ENCODE measurements at places on chromosomes 1 and 21.

GRCh38 chr1:98287626-98288025, 366.8 kb upstream of the DPYD start:
- no peak for DNase-seq

GRCh38 chr1:51867479-51868232, 10.9 kb downstream of the NRDC start:
- no peak for DNase-seq

- no peak for DNase-seq
Observed at GRCh38 chr21:41710823-41711160, 56.1 kb downstream of the RIPK4 start.

DNA sequence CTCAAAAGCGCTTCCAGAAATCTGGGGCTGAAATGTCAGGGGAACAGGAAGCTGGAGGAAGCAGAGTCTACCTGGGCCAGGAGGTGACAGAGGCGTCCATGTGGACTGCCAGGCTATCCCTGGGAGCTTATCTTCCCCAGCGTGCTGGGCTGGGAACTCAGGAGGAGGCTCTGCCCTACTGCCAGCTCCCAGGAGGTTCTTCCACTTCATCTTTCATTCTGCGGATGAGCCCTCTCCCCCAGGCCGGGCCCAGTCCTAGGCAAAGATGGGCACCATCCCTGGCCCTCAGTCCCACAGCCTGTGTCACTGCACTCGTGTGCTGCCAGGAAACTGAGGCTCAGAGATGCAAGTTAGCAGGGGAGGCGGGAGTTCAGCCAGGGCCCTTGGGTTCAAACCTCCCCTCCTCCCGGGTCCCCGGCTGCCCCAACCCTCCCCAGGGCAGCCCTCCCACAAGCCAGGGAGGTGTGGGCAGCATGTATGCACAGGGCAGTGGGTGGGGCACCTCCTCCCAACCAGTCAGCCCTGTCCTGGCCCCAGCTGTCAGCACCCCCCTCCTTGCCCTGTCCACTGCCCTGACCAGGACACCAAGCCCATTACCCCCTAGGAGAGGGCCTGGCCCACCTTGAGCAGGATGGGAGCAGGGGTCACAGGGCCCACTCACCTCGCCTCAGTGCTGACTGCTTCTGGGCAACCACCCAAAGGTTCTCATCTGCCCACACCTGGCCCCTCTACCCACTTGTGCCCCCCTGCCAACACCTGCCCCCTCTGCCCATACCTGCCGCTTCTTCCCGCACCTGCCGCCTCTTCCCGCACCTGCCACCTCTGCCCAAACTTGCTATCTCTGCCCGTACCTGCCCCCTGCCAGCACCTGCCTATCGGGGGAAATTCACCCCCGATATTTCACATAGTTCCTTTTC, 226.0 kb downstream of the NPHP4 start:
- no peak for DNase-seq

DNA sequence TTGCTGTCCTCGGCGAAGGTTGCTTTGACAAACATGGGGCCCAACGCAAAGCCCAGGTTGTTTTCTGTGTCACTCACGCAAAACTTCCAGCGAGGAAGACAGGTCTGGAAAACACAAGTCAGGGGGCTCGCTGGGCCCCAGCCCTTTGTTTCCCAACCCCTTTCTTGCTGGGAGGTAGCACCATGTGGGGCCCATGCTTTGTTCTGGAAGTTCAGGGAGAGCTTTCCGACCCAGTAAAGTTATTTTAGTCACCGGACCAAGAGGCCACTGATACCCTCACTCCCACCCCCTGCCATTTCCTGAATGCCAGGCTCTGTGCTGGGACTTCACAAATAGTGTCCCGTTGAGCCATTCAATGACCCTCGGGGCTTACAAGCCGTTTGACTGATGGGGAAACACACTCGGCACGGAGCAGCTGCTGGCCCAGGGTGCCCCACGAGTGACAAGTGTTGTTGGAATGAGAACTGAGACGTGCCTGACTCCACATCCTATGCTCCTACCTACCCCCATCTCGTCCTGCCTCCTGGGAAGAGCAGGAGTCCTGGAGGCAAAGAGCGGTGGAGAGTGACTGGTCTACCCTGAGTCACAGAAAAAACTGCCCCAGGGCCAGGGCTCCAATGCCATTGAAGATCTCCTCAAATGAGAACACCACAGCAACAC, 52.0 kb downstream of the ECE1 start:
- no peak for DNase-seq

- no peak for DNase-seq
Observed at GRCh38 chr21:46059195-46059594, 38.7 kb upstream of the COL6A2 start.

- no peak for DNase-seq
Observed at GRCh38 chr1:182643699-182644098, 39.5 kb upstream of the RGS16 start.

GRCh38 chr1:224333939-224334786, 4.2 kb upstream of the NVL start:
- DNase-seq = no peak

GRCh38 chr1:24421502-24421901, 5.9 kb downstream of the NIPAL3 start:
- no peak for DNase-seq

DNA sequence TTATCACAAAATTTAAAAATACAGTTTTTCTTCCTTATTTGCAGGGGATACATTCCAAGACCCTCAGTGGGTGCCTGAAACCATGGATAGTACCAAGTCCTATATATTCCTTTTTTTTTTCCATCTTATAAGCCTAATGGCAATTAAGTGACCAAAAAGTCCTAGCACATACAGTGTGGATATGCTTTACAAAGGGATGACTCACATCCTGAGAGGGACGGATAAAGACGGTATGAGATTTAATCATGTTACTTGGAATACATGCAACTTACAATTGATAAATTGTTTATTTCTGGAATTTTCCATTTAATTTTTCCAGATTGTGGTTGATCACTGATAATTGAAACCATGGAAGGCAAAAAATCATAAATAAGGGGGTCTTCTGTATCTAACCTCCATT, 181.2 kb upstream of the BRINP3 start:
- DNase-seq = no peak

- DNase-seq = no peak
Observed at GRCh38 chr1:226312065-226312464, 3.1 kb upstream of the LIN9 start.

DNA sequence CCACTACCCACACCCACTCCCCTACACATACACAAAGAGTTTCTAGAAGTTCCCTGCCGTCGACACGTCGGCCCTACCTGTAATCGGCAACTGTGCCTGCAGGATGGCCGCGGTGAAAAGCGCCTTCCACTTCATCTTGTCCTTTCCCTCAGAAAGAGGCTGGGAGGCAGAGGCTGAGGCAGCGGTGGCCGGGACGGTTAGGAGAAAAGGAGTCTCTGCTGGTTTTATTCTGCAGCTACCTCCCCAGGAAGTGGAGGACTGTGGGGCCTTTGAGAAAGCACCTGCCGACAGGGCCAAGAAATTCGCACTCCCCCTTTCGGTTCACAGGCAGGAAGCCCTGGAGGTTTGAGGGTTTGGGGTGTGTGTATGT, at the start of gene CD247:
Gene CD247, minus strand, starts transcription at position 199 of the 370 bp plus-strand sequence. Its CDS starts 64 bp downstream, at position 135.
- DNase-seq = no peak

DNA sequence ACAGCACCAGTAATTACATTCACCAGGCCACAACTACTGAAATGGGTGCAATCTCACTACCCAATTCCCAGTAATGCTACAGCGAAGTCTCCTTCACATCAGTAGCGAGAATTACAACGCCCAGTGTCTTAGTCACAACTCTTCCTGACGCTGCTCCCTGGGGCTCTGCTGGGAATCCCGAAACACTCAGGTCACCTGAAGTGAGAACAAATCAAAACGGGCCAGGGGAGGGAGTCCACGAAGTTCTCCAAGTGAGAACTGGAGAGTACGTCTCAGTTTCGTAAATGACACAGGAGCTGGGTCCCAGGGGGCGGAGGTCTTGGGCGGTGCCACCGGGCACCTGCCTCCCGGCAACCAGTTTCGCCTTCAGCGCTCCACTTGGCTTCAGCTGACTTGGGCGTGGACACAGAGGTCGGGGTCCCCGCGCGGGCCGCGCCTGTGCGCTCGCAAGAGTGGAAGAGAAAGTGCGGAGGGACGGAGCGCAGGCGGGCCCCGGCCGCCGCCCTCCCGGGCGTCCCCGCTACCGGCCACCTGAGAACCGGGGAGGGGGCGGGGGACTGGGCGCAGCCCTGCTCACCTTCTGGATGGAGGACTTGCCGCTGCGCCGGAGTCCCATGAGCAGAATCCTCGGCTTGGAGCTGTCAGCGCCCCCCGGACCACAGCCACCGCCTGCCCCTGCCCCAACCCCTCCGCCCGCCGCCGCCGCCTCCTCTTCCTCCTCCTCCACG, 575 bp downstream of the RRAGC start:
- DNase-seq = no peak

DNA sequence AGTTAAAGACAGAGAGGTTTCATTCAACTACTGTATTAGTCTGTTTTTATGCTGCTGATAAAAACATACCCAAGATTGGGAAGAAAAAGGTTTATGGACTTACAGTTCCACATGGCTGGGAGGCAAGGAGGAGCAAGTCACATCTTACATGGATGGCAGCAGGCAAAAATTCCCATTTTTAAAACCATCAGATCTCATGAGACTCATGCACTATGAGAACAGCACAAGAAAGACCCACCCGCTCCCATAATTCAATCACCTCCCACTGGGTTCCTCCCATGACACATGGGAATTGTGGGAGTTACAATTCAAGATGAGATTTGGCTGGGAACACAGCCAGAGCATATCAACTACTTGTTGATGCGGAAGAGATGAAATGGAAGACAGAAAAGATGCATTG, 9.2 kb downstream of the GPR161 start:
- no peak for DNase-seq

DNA sequence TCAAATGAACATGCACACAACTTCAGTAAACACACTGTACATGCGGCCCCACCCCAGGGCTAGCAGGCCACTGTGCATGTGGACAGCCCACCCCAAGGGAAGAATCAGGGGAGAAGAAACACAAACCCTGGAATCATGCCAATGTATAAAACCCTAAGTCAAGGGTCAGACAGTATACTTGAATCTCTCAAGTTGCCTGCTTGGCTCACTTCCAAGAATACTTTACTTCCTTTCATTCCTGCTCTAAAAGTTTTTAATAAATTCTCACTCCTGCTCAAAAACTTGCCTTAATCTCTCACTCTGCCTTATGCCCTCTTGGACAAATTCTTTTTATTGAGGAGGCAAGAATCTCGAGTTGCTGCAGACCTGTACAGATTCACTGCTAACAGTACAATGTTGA, 231.2 kb upstream of the CACYBP start:
- DNase-seq = no peak

GRCh38 chr1:207565546-207566468, 69.8 kb downstream of the CR1 start:
- DNase-seq = no peak

GRCh38 chr1:46735708-46736324, 16.9 kb upstream of the EFCAB14 start:
- no peak for DNase-seq

GRCh38 chr1:151756291-151756690, 7.0 kb downstream of the MRPL9 start:
- no peak for DNase-seq

DNA sequence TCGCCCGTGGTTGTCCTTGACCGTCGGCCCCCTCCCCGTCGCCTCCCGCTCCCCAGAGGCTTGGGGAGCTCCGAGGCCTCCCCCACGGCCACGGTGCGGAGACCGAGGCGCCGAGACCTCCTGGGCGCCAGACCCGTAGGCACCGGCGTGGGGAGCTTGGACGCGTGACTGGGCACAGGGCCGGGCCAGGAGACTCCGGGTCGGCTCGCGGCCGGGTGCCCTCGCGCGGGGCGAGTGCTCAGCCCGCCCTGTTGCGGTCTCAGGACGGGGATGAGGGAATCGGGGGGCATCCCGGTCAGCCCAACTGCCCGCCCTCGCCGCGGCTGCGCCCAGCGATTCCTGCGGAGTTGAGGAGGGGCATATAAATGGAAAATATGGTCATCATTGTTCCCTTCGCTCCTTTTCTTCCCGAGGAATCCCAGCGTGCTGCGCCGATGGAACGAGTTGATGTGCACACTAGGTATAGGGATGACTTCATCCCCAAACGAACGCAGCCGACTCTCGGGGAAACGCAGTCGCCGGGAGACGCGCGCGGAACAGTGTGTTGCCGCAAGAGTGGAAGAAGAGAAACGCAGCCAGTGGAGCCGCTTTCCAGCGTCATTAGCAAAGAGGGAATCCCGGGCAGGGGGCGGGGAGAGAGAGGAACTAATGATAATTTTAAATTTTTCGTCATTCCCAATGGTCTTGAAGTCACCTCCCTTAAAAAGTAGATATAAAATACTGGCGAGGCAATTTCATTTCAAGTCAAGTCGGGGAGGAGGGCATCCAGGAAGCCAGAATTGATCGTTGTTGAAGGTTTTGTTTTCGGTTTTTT, 747 bp upstream of the ENAH start:
- DNase-seq = peak; percentile 34

DNA sequence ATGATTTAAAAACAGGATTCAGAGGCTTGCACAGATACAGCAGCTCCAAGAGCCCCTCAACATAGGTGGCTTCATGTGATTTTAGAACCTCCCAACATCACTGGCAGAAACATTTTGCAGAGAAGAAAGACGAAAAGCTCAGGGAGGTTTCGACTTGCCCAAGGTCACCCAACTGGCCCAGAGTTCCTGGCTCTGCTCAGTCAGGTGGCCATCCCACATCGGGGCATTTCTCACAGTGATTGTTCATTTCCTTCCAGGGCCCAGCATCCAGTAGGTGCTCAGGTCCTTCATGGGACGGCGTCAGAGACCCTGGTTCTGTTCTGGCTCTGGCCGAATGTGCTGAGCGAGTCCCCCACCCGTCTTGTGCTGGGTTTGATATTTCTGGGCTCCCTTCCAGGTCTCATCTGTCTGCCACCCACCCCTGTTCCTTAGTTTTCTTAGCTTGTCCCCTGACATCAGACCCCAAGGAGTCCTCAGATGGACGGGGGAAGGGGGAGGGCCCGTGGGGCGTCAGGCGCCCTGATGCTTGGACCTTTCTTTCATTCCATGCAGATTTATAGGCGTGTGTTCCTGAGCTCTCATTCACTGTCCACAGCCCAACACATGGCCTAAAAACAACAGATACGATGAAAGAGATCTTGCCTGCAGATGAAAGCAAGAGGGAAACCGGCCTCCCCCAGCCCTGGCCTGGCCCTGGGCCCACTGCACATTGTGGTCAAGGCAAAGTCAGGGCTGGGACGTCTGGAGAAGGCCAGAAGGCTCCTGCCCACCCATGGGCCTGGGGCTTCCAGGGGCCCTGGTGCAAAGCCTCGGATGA, 123.1 kb upstream of the ZBTB40 start:
- DNase-seq = no peak

DNA sequence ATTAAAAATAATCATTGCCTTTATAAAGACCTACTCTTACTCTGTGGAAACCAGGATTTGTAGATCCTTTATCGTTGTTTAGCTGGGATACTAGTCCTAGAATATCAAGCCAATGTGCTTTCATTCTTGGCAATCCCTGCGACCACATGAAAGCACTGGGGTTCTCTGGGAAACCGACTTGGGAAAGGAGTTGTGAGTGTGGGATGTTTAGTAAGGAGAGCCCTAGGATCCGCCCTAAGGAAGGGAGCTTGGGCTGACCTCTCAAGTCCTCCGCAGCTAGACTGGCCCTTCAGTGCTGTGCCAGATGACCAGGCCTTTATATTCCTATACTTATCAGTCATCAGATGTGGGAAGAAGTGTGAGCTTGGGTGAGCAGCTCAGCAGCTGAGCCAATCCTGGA, 5.2 kb upstream of the KRTAP19-8 start:
- no peak for DNase-seq
